ENCODE measurements at places on chromosomes 13 and 19.

DNA sequence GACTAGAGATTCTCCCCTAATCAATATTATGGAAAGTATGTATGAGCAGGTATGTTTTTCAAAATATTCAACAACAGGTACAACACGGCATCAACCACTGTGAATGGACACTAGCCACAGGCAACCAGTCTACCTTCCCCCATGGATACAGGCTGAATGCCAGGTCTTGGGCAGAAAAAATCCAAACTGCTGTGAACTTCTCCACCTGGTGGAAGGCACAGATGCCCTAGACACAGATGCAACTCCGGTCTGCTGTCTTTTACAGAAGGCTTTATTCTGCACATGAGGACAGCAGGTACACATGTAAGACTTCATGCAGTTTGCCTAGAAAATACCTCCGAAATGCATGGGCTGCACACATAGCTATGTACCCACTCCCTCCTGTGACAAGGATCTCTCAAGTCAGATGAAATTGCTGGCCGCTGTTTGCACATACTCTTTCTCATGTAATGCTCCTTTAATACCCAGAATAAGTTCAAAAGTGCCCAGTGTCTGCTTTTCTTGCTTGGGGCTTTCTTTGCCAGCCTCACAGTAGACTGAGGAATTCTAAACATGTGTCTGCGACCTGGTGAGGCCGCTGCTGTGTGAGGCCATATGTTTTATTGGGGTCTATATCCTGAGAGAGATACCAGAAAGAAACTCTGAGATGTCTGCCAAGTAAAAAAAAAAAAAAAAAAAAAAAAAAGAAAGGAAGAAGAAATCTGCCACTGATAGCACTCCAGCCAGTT, 325.9 kb downstream of the FOXO1 start:
- no peak for DNase-seq

- no peak for DNase-seq
These were observed 2.4 kb downstream of the PDX1 start for GRCh38 chr13:27921961-27922882.

GRCh38 chr19:27679905-27680304, 1533.0 kb downstream of the UQCRFS1 start:
- no peak for DNase-seq

- peak; percentile 17 for DNase-seq
These were observed 324.6 kb downstream of the KLF12 start for GRCh38 chr13:73809561-73809960.

- DNase-seq: no peak
These were observed 301.0 kb downstream of the NDFIP2 start for GRCh38 chr13:79781829-79782540.

GRCh38 chr13:44449999-44450821, 76.6 kb downstream of the SERP2 start:
- DNase-seq: no peak

DNA sequence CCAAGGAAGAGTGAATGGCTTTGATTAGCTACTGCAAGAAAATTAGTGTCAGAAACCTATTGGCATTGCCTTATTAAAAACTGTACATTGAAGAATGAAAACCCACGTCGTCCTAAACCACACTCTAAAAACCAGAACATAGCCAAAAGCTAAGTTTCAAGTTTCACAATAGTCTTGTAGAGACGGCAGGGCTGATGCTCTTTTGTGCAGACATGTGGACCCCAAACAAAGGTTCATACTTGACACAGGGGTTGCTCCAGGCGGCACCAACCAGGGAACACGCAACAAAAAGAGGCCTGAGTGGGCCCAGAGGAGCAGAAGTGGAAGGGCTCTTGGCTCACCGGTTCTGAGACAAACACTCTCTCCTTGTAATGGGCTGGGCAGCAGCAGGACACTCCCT, 28.6 kb upstream of the MIR17HG start:
- no peak for DNase-seq

- no peak for DNase-seq
These were observed 458.7 kb downstream of the MYO16 start for GRCh38 chr13:109087916-109088623.

DNA sequence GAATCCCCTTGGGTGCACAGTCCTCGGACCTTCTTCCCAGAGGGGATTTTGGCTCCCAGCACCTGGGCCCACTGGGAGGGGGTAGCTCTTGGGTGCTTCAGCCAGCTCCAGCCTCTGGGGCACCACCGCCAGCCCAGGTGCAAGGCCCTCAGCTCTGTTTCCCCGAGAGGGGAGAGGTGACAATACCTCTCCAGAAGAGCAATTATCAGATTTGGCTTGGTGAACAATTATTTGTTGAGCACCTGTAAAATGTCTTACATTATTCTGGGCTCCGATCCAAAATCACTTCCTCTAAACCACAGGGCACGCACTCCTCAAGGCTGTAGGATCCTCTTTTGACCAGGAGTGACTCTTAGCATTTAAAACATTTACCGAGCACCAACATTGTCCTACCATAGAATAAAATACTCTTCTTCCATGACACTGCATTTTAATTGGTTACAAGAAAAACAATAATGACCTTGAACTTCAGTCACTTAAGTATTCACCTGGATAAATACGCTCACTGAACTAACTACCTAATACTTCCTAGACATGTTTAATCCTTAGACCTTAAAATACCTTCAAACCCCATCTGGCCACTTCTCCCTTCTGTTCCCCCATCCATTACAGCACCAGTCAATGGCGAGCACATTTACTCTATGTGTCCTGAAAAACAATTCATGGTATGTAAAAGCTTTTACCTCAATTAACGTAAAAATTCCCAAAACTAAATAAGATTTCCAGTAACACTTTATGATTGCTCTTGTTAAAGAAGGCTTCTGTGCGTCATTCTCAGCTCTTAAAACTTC, 54.8 kb downstream of the ABCC4 start:
- peak; percentile 92 for DNase-seq

DNA sequence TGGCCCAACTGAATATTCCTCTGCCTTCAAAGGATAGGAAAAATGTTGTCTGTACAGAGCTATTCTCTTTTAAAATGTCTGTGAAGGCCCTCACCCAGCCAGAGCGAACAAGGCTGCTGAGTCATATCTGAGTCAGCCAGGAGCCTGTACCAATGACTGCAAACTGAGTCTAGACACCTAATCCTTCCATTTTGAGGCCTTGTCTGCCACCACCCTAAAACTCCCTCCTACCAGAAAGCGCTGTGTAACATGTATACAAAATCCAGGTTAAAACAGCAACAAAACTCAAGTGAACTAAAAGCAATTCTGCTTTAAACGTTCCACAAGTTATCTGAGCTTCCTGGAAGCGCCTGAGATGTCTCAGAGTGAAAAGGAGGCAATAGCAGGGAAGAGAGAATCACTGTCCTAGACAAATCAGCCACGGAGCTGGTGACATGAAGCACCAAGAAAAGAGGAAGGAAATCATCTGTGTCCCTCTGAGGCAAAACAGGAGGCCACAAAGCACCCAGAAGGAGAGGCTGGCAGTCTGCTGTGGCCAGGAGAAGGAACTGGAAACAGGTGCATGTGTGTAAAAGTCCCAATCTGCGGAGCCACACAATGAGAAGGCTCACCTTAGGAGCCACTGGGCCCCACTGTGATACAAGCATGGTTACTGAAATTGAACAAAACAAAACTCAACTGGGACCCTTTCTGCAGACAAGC, 10.2 kb downstream of the DHRS12 start:
- DNase-seq: no peak

- no peak for DNase-seq
These were observed 1252.8 kb downstream of the EFNB2 start for GRCh38 chr13:105282406-105283285.

DNA sequence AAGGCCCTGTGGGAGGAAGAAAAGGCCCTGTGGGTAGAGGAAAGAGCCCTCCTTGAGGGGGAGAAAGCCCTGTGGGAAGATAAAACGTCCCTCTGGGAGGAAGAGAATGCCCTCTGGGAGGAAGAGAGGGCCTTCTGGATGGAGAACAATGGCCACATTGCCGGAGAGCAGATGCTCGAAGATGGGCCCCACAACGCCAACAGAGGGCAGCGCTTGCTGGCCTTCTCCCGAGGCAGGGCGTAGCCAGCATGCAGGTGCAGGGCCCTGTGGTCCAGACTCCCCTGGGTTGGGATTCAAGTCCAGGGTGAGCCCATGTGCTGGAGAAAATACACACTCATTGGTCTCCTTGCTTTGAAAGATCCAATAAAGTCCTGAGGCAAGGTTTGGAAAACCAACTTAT, 4.1 kb downstream of the CCDC70 start:
- DNase-seq: no peak

DNA sequence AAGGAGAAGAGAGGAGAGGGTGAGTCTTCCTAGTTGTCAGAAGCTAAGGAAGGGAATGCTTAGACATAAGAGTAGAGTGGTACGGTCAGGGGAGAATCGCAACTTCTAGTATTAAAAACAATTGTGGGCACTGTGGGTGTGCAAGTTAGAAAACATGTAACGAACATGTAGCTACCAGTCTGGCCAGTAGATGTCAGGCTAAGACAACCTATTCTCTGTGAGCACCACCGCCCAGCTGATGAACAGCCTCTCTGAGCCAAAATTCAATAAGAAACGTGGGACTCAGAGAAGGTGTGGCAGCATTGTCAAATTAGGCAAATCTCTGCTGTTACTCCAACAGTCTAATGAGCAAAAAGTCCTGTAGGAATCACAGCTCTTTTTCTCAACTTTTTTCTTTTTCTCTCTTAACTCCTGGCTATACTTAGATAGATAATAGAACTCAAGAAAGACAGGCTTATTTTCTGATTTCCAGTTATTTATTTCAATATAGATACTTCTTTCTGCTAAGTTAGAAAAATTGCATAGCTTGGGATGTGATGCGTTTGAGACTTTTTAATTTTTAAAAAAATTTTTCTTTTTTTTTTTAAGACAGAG, 186.2 kb downstream of the USP12 start:
- peak; percentile 63 for DNase-seq

GRCh38 chr13:104586051-104586746, 1520.0 kb upstream of the SLC10A2 start:
- DNase-seq: no peak

- DNase-seq: peak; percentile 21
These were observed 257.2 kb downstream of the DIAPH3 start for GRCh38 chr13:59906413-59907049.

- DNase-seq: no peak
These were observed 46.7 kb downstream of the OR10H4 start for GRCh38 chr19:15995536-15995935.

DNA sequence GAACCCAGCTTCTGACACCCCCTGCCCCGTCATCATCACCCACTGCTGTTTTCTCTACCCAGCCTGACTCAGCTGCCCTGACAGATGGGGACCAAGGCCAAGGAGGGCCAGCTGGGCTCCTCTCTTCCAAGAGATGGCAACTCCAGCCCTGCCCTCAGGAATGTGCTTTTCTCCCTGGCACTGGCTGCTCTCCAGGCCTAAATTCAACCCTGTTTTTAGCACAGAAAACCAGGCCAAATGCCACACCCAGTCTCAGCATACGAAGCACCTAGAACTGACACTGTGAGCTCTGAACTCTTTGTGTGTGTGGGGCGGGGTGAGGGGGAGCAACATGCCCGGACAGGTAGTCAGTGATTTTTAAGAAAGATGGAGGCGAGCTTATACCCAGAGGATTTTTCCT, 23.4 kb upstream of the IGFL1 start:
- DNase-seq: no peak

- DNase-seq: no peak
These were observed 114.1 kb downstream of the DACH1 start for GRCh38 chr13:71752775-71753513.

- DNase-seq: no peak
These were observed 668.4 kb downstream of the DIAPH3 start for GRCh38 chr13:59495299-59495698.

- no peak for DNase-seq
These were observed 1966.1 kb downstream of the PCDH9 start for GRCh38 chr13:65264066-65264465.

GRCh38 chr13:93977986-93978385, 501.5 kb downstream of the DCT start:
- DNase-seq: no peak

DNA sequence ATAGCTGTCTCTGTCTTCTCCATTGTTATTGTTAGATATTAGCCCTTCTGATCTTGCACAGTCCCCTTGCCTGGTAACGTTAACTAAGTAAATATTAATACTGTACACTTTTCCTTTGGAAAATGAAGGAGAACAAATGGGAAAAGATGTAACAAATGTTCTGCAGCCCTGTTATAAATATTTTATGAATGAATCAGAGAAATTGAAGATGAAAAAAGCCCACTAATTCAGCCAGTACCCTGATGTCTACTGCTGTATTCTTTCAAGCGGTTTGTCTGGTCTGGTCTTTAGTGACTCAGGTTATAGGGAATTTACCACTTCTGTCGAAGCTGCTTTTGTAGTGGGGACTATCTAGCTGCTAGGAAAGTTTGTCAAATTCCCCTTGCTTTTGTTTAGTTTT, 121.0 kb downstream of the COG6 start:
- no peak for DNase-seq

GRCh38 chr13:75368167-75368566, 113.8 kb downstream of the TBC1D4 start:
- no peak for DNase-seq

DNA sequence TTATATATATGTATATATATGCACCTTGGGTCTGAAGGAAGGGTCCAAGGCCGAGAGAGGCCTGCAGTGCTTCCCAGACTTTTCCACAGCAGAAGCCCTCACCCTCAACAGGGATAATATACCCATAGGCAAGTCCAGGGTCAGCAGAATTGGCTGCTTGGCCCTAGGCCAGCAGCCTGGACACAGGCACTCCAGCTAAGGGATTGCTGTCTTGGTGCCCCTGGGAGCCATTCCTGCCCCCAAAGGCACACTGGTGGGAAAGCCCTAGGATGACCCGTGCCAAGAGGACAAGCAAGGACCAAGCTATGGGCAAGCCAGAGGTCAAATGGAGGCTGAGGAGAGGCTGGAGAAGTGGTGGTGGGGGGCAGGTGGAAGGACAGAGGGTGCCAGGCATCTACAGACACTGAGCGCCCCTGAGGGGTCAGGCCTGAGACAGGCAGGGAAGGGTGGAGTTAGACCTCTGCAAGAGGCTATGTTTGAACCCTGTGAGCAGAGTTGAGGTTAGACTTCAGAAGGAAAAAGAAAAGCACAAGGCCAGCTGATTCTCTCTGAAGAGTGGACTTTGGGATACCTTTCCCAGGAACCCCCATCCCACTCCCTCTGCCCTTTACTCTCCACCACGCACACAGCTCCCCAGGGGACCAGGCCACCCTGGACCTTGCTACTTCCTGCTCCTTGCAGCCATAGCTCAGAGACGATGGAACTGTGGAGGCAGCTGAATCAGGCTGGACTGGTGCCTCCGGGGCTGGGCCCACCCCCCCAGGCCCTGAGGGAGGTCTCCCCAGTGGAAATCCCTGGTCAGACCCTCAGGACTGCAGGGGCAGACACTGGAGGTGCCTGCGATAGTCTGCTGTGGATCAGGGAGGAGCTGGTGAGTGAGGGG, at the start of gene ERICH4:
Gene ERICH4 (plus strand): TSS at position 684 of the 883 bp plus-strand sequence. CDS start 14 bp downstream, at position 698.
- DNase-seq: no peak

DNA sequence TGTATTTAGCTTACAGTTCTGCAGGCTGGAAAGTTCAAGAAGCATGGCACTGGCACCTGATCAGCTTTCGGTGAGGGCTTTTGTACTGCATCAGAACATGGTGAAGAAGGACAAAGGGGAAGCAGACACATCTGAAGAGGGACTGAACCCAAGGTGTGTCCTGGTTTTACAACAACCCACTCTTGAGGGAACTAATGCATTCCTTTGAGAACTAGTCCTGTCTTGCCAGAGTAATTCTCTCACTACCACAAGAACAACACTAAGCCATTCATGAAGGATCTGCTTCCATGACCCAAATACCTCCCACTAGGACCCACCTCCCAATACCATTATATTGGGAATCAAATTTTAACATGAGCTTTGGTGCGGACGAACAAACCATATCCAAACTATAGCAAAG, 93.6 kb downstream of the RFC3 start:
- DNase-seq: no peak

All from COR-L47 (cell line).